NCI-H2029 treated with DMSO at 0.1 percent for 48 hours (cell line): ENCODE measurements at places on chromosomes 7 and 10.
A peak's percentile ranks its signal among the peaks of the same experiment; 100 is the strongest.

DNA sequence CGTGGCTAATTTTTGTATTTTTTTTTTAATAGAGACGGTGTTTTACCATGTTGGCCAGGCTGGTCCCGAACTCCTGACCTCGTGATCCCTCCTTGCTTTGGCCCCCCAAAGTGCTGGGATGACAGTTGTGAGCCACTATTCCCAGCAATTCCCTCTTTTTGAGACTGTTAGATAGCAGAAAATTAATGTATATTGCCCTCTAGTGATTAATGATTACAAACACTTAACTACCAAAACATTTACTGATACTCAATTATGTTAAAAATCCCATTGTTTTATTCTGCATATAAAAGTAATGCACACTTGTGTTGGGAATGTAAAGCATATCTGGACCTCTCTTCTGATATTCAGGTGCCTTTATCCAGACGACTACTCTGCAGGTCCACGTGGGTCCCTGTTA, 41.2 kb upstream of the COBL start:
- DNase-seq, result no peak

DNA sequence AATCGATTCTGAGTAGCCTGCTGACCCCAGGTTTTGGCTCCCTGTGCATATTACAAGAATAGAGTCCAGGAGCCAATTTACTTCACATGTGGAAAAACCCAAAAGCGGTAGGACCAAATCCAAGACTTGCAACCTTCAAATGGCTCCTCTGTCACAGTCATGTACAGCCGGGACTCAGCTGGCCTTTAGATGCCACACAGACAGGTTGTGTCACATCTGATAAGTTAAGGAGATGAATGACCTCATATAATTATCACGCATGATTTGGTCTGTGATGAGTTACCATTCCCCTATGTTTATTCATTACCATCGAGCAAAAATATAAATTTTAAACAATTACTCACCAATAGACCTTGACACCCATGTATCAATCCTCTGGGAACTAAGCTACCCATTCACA, 14.2 kb downstream of the CACNA2D1 start:
- DNase-seq, result no peak

GRCh38 chr7:85213500-85213899, 26.6 kb upstream of the SEMA3D start:
- DNase-seq, result no peak

DNA sequence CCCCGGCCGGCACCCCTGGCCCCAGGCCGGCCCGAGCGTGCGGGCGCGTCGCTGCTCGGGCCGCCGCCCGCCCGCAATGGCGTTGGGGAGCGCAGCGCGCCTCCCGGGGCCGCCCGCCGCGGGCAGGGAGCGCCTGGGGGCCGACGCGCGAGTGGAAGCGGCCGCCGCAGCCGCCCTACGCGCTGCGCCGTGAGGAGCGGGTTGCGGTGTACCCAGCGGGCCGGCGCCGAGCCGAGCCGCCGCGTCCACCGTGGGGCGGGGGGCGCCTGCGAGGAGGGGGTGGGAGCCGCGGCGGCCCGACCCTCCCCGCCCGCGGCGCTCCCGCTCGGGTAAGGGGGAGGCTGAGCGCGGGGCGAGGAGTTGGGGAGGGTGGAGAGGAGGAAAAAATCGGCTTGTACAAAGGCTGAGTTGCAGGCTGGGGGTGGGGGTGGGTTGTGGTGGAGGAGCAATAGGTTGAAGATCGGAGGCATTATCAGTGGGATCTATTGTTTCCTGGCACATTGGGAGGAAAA, 473 bp downstream of the PPP1R9A start:
- no peak for DNase-seq

- no peak for DNase-seq
Observed at GRCh38 chr7:150446288-150446938, 4.0 kb upstream of the GIMAP8 start.

DNA sequence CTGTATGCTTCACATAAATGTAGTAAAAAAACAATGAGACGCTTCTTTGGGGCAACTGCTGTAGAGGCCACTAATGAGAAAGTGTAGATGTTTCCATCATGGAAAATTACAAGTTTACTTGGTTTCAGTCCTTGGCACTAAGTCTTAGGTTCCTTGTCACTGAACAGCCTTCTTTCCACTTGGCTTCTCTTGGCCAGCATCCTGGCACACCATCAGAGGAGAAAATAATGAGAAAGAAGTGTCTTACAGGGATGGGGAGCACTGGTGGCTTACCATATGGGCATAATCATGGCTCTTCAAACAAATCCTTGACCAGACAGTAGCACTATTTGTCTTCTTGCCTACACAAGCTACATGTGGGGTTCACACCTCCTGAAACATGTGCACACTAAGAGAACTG, 22.5 kb upstream of the SH3PXD2A start:
- no peak for DNase-seq

GRCh38 chr10:51272555-51272954, 198.3 kb downstream of the PRKG1 start:
- no peak for DNase-seq

- peak; percentile 41 for DNase-seq
Observed at GRCh38 chr7:141649865-141650634, 51.9 kb downstream of the DENND11 start.

DNA sequence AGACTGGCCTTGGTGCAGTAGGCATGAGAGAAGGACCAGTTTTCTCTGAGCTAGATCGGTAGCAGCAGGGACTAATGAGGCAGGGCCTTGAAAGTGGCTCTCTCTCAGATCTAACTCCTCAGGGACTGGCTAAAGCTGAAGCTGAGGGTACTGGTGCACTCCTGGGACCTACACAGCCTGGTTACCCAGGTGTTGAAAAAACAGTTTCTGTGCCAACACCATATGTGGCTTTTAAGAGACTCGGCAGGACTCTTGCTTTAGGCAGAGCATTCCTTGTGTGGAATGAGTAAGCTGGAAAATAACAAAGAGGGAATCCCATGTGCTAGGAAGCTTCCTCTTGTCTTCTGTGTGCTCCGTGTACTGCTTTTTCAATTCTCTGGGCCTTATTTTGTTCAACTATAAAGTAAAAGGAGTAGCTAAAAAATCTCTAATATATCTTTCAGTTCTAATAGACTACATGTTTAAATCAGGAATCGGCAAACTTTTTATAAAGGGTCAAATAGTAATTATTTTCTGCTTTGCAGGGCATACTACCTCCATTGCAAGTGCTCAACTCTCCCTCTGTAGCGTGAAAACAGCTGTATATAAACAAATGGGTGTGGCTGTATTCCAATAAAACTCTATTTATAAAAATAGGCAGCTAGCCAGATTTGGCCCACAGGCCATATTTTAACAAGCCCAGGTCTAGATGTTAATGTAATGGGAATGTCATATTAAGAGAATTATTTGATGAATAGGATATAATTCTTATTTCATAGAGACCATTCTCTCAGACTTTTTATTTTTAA, 186.1 kb upstream of the KAT6B start:
- DNase-seq, result peak; percentile 11

GRCh38 chr7:14104861-14105260, 115.4 kb upstream of the ETV1 start:
- no peak for DNase-seq

- no peak for DNase-seq
Observed at GRCh38 chr7:45699015-45699309, 124.8 kb downstream of the ADCY1 start.

- no peak for DNase-seq
Observed at GRCh38 chr7:48298779-48299178, 127.5 kb downstream of the ABCA13 start.

GRCh38 chr7:16046041-16046440, 359.6 kb upstream of the MEOX2 start:
- DNase-seq, result no peak

DNA sequence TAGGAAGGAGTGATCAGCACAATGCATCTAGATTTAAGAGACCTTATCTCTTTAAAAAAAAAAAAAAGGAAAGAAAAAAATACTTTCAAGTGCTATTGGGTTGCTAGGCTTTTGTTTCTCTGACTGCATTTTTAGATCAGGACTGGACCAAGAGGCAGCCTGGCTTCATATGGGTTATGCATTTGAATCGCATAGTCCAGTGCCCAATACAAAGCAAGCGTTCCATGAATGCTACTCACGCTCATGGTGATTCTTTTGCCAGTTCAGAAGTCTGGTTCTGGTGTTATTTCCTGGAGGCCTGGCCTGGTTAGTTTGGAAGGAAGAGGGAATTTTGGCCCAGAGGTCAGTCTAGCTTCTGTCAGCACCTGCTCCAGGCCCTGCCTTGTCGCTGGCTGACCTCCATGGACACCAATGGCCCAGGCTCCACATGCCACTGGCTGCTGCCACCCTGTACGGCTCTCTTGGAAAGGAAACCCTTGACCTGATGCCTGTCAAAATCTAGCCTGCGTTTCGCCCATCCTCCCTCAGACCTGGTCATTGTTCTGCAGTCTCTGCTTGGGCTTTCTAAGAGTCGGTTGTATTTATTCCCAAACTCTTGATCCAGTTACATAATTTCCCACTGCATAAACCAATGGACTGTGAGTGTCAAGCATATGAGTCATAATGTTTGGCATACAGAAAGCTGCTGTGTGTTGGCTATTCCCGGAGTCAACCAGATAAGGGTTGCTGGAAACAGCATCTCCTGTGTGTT, 74.3 kb upstream of the MKX start:
- DNase-seq, result peak; percentile 2

DNA sequence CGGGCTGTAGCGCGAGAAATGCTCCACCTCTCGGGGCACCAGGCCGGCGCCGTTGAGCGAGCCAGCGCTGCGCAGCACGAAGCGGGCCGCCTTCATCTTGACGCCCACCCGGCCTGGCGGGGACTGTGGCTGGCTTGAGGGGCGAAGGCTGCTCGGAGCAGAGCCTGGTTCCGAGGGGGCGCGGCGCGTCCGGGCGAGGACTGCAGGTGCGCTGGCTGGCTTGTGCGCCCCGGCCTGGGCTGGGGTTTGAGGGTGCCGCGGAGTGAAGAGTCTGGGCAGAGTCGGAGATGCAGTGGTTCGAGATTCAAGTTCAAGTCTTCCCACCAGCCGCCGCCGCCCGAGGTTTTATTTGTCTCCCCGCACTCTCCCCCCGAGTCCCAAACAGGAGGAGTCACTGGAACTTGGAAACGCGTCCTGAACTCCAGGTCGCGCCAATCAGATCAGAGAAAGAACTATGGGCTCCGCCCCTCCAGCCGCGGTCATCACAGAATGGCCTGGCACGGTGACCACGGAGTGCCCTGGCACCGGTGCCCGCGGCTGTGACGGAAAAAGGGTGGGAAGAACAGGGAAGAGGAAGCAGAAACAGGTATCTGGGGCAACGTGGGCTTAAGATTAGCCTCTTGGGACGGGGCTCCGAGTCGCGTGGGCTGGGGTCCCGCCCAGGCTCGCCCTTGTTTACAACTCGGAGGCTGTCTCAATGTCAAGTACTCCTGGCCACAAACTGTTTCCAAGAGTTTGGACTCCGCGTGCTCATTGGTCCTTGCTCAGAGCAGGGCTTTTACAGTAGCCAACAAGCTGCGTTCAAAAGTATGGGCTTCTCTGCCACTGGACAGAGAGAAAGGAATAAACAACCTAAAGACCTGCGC, at the start of gene PDK4:
TSS of gene PDK4 (minus strand) at position 319 of the 866 bp plus-strand sequence. CDS start at position 96, 223 bp downstream.
- DNase-seq, result peak; percentile 31

GRCh38 chr10:1411451-1411850, 325.9 kb downstream of the ADARB2 start:
- DNase-seq, result no peak

DNA sequence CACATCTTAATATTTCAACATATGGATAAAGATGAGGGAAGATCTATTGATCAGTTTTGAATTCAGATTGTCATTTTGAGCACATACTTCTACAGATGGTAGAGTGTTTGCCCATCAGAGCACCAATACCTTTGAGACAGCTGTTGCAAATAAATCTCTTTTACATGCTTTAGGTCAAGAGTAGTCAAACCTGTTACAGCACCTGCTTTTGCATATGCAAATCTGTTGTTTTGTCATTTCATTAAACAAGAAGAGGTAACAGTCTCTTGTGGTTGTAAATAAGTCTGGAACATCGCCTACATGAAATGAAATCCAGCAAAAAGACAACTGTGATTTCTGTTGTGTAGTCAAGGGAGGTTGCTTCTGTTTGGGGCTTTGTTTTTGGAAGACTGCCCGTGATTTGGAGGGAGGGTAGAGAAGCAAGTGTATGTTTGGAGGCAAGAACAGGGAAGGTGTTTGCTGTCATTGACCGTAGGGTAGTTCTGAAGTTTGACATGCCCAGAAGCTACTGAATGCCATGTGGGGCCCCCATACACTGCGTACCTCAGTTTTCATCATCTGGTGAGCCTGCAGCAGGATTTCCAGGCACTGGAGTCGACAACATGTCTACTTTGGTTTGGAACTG, 233.6 kb upstream of the PPP1R3A start:
- DNase-seq, result no peak

- no peak for DNase-seq
Observed at GRCh38 chr7:154916381-154916780, 86.5 kb downstream of the PAXIP1 start.

DNA sequence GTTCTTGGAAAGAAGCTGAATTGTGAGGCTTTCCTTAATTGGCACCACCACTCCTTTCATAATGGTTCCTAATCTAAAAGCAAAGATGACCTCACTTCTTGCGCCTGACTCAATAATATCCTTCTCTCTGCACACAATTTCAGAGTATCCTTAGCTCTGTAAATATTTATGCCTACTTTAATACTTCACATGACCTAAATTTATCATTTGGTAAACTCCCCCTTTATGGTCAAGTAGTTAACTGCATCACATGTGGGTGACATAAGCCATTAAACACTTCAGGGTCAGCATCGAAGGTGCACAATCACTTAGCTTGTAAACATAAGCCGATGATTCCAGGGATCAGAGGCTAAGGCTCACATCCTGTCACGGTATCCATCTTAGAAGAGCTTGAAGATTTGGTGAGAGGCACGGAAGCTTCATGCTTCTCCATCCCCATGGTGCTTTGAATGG, 7.3 kb upstream of the RHOBTB1 start:
- no peak for DNase-seq

DNA sequence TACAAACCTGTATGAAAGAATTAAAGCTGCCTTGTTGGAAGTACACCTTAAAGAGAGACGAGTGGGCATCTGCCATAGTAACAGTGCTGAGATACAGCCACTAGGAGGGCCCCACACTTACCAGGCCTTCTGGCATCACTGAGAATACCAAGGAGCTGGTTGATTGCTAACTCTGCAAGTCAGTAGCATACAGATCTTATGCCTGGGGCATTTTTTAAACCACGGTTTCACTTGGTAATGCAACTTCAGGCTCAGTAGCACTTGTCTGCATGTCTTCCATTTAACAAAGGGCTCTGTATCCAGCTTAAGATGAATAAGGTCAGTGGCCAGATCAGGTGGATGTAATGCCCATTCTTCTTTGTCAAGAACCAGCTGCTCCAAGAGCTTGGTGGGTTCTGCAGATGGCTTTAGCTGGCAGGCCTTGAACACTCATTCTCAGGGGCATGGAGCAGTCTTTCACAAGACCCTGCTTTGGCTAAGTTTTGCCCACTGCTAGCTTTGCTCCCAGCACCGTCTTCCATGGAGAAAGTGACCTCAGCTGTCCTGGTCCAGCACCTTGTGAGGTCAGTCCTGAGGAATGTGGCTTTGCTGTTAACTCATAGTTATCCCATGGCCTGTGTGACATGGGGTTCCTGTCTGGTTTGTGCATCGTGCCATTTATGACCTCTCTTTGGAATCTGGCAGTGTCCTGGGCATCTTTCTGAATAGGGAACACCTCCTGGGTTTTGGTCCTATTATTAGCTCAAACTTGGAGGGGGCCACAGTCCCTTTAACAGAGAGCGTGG, 68.1 kb downstream of the BMPER start:
- no peak for DNase-seq
